Right atrium auricular region (tissue), 2 donors: ENCODE measurements at places on chromosomes 7 and 10. TPM values are rescaled to one million over a fixed set of nuclear protein-coding genes. Genes with fewer than 3 reads are reported as not detected.

DNA sequence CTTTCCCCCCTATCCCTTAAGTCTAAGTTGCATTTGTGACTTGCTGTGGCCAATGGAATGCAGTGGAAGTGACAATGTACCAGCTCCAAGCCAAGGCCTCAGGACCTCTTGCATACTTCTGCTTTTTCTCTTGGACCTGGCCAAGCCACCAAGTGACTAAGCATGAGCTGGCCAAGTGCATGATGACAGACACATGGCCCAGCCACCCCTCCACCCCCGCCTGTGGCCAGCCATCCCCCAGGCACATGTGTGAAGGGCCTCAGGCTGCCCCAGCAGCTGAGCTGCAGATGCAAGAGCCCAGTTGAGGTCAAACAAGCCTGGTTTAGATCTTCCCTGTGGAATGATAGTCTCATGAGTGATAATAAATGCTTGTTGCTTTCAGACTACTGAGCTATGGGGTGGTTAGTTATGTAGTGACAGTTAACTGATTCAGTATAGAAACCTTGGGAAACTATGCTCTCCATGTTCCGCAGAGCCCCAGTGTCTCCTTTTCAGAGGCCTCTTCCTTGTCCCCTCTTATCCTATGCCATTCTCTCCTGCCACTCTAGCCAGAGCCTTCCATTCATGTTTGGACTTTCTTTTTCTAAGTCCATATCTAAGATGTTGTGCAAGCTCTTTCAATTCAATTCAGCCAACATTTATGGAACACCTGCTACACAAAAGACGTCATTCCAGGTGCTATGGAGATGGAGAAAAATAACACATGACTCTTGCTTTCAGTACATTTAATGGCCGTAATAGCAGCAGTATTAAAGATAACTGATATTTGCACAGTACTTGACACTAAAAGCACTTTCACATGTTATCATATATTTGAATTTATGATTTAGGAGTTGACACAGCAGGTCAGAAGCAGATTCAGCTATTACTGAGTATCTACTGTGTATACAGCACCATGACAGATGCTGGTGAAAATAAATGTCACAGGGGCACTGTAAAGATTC, 55.5 kb upstream of the LOXL4 start:
- DNase-seq: peak; percentile 87
- no peak overlapping the region for H3K4me3 ChIP-seq
- H3K27ac ChIP-seq: peak overlapping the region; percentile 68
- peaks cover 23% of the 10 kb centered on the region for H3K4me1 ChIP-seq
- no peaks in the 10 kb centered on the region for H3K36me3 ChIP-seq
- no peaks in the 10 kb centered on the region for H3K27me3 ChIP-seq

- no peaks in the 10 kb centered on the region for H3K36me3 ChIP-seq
- H3K4me3 ChIP-seq: no peak overlapping the region
- DNase-seq: no peak
- H3K27me3 ChIP-seq: no peaks in the 10 kb centered on the region
- no peak overlapping the region for H3K27ac ChIP-seq
- H3K4me1 ChIP-seq: no peaks in the 10 kb centered on the region
Observed at GRCh38 chr7:20504060-20504459, 111.4 kb upstream of the ABCB5 start.

DNA sequence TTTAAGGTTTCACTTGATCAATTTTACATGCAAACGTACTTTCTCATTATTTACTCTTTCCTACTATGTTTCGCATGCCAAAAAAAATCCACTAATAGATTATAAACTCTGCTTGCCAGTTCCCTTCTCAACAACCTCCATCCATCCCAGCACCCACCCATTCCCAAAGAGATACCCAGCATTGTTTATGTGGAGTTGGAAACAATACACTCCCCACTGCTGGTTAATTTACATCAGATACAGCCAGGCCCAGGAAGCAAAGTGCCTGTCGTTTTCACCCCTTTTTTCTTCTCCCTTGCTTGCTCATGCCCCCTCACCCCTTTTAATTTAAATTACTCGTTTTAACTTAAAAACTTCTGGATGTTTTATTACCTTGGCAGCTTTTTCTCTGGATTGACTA, 59.9 kb downstream of the HIBADH start:
- H3K4me1 ChIP-seq: no peaks in the 10 kb centered on the region
- no peak for DNase-seq
- no peaks in the 10 kb centered on the region for H3K27me3 ChIP-seq
- H3K27ac ChIP-seq: no peak overlapping the region
- H3K4me3 ChIP-seq: no peak overlapping the region

DNA sequence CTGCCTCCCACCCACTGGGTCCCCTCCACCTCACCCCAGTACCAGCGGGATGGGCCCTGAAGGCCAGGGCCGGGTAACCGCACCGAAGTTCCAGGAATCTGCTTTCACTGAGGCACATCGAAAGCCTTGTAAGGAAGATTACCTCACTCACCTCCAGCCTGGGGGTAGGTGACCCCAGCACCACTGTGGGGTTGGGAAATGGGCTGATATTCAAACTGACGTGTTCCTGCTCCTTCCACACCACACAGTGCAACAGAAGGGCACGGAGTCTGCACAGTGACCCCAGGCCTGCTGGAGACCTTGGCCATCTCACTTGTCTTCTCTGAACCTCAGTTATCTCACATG, 29.8 kb downstream of the NPS start:
- H3K27ac ChIP-seq: peak overlapping the region; percentile 20
- H3K27me3 ChIP-seq: no peaks in the 10 kb centered on the region
- no peaks in the 10 kb centered on the region for H3K36me3 ChIP-seq
- DNase-seq: no peak
- peaks cover 13% of the 10 kb centered on the region for H3K4me1 ChIP-seq

- H3K4me1 ChIP-seq: no peaks in the 10 kb centered on the region
- no peak for DNase-seq
- H3K27me3 ChIP-seq: no peaks in the 10 kb centered on the region
- H3K27ac ChIP-seq: no peak overlapping the region
Observed at GRCh38 chr10:58318346-58318745, 16.5 kb upstream of the UBE2D1 start.

DNA sequence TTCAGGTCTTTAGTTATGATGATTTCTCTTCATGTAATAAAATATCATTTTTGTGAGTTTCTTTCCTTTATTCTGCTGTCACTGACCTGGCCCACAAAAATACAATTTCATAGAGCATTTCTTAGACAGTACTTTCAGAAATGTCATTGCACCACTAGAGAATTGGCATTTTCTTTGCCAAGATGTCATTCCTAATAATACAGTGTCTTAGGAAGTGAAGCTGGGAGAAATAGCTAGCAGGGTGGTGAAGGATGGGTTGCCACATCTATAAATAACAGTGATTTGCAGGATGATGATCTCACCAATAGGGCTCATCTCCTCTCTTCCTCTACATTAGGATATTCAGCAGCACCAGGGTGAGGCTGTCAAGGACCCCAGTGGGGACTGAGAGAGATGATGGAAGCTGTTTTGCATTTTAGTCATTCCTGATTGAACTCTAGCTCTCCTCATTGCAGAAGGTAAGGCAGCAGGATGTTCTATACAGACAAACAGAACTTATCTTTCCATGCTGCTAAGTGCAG, 452.1 kb downstream of the NXPH1 start:
- no peak overlapping the region for H3K27ac ChIP-seq
- no peaks in the 10 kb centered on the region for H3K36me3 ChIP-seq
- H3K4me1 ChIP-seq: no peaks in the 10 kb centered on the region

GRCh38 chr7:5383314-5384098, 40.1 kb downstream of the TNRC18 start:
- DNase-seq: no peak
- peaks cover 24% of the 10 kb centered on the region for H3K36me3 ChIP-seq
- no peaks in the 10 kb centered on the region for H3K4me1 ChIP-seq
- H3K27ac ChIP-seq: no peak overlapping the region
- no peak overlapping the region for H3K4me3 ChIP-seq

- H3K27ac ChIP-seq: no peak overlapping the region
- H3K4me1 ChIP-seq: no peaks in the 10 kb centered on the region
- H3K27me3 ChIP-seq: no peaks in the 10 kb centered on the region
- no peak overlapping the region for H3K4me3 ChIP-seq
Observed at GRCh38 chr10:59885430-59886134, 20.8 kb downstream of the CCDC6 start.

DNA sequence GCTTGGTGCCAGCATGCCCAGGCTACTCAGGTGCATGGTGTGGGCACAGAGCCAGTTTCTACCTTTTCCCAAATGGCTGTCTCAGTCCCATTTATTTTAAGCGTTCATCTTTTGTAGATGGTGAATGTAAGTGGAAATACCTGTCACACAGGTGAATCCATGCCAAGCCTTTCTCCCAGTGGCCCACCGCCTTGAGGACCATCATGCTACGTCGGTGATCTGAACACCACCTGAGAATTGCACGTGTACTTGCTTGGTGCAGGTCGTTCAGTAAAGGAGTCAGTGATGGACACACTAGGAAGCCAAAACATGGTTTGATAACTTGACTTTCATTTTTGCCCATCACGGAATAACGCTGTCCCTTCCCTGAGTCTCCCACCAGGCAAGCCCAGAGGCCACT, 666.7 kb upstream of the FOXK1 start:
- no peak overlapping the region for H3K4me3 ChIP-seq
- H3K36me3 ChIP-seq: no peaks in the 10 kb centered on the region
- H3K27me3 ChIP-seq: no peaks in the 10 kb centered on the region
- DNase-seq: no peak
- no peak overlapping the region for H3K27ac ChIP-seq
- no peaks in the 10 kb centered on the region for H3K4me1 ChIP-seq

GRCh38 chr10:35613597-35614226, 8.6 kb downstream of the GJD4 start:
- H3K27me3 ChIP-seq: no peaks in the 10 kb centered on the region
- H3K4me1 ChIP-seq: no peaks in the 10 kb centered on the region
- H3K4me3 ChIP-seq: no peak overlapping the region
- no peak for DNase-seq

GRCh38 chr7:34277016-34277802, 371.9 kb downstream of the BMPER start:
- no peaks in the 10 kb centered on the region for H3K4me1 ChIP-seq
- no peak overlapping the region for H3K27ac ChIP-seq
- no peaks in the 10 kb centered on the region for H3K36me3 ChIP-seq
- H3K27me3 ChIP-seq: no peaks in the 10 kb centered on the region
- no peak overlapping the region for H3K4me3 ChIP-seq

DNA sequence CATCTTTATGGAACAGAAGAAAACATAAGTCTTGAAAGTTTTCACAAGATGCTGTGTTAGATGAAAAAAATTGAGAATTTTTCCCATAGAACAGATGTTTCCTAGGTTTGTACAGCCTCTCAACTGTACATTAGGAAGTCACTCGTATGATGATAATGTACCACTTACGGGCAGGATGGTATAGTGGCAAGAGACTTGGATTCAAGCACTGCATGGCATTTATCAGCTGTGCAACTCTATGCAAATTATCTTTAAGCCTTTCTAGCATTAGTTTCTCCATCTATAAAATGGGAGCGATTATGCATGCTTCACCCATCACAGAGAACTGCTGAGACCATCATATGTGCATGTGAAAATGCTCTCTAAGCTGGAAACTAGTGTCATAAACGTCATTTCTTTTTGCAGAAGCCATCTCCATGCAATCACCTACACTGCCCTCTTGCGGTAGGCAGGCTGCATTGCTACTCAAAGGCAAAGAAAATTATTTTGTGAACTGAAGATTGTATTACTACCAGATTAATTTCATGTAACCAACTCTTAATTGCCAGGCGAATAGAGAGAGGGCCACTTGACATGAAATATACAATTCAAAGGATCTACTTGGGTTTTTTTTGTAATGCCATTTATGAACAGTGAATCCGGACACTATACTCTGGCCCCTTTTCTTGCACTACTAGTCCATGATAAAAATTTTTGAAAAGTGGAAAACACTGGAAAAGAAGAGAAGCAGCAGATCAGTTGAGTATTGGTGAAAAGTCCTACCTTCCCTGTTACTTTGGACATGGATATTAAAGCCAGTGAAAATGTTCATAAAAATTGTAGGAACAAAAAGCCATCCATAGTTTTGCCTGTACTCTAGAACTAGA, 102.3 kb downstream of the JAZF1 start:
- no peak for DNase-seq
- no peak overlapping the region for H3K27ac ChIP-seq

DNA sequence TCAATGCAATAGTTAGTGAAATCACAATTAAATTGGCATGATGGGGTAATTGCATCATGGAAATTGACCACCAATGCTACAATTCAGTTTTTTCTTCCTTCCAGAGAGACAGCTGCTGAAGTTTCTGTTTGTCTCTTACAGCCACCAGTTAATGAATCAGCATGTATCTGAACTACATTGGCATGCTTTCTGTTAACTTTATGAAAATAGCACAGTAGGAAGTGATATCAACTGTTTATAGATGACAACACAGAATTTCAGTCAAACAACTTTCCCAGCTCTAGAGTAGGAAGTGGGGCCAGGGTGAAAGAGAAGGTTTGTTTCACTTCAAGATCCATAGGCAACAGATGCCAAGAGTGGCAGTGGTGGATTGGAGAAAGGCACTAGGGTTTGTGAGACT, 339.6 kb upstream of the VWC2 start:
- no peak overlapping the region for H3K4me3 ChIP-seq
- no peak overlapping the region for H3K27ac ChIP-seq
- no peak for DNase-seq

- no peaks in the 10 kb centered on the region for H3K4me1 ChIP-seq
- no peaks in the 10 kb centered on the region for H3K27me3 ChIP-seq
- H3K36me3 ChIP-seq: no peaks in the 10 kb centered on the region
- no peak overlapping the region for H3K4me3 ChIP-seq
Observed at GRCh38 chr10:94645285-94645684, 38.2 kb upstream of the CYP2C18 start.

DNA sequence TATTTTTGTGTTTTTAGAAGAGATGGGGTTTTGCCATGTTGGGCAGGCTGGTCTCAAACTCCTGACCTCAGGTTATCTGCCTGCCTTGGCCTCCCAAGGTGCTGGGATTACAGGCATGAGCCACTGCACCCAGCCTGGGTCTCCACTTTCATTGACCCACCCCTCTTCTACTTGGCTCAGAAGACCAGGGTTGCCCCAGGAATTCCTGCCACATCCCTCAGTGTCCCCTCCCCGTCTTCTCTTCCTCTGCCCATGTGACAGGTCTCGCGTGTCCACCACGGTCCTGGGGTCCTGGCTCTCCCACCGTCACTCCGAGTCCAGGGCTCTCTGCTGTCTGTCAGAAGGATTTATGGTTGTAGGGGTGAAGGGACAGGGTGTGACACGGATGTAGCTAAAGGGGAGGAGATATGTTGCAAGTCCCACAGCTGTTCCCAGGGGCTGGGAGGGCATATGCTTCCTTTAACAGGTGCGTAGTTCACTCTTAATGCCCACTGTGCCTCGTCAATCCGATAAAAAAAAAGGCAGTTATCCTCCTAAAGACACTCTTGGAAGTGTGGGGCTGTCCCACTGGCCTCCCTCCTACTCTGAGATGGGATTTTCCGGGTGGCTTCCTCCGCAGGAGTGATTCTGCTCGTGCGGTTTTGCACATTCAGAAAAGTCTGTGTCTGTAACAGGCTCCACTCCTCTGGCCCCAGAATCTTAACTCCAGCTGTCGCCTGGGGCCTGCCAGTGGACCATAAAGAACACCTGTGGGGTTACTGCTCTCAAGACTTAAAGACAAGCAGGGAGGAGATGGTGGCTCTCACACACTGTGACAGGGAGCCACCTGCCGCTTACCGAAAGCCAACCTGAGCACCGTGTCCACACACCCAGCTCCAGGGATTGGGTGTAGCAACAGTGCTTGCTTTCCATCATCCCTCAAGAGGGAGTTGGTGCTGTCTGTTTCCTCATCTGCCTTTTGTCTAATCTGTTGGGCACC, 36.7 kb upstream of the SHH start:
- H3K36me3 ChIP-seq: no peaks in the 10 kb centered on the region
- H3K4me1 ChIP-seq: no peaks in the 10 kb centered on the region
- DNase-seq: no peak
- no peak overlapping the region for H3K4me3 ChIP-seq

Gene SLC26A4
- 0.30 TPM for total RNA-seq

Gene MYH16
- total RNA-seq: not detected

Gene ACTL6B
- not detected for total RNA-seq

Gene SPDYE3
- not detected for total RNA-seq

Gene TLX1
- total RNA-seq: not detected
